ENCODE measurements at places on chromosomes 1 and 21.

GRCh38 chr1:48979940-48980339 lies 203.2 kb upstream of the BEND5 start:
- no peak for DNase-seq

- DNase-seq = no peak
These were observed 18.8 kb upstream of the SRM start for GRCh38 chr1:11078631-11079030.

DNA sequence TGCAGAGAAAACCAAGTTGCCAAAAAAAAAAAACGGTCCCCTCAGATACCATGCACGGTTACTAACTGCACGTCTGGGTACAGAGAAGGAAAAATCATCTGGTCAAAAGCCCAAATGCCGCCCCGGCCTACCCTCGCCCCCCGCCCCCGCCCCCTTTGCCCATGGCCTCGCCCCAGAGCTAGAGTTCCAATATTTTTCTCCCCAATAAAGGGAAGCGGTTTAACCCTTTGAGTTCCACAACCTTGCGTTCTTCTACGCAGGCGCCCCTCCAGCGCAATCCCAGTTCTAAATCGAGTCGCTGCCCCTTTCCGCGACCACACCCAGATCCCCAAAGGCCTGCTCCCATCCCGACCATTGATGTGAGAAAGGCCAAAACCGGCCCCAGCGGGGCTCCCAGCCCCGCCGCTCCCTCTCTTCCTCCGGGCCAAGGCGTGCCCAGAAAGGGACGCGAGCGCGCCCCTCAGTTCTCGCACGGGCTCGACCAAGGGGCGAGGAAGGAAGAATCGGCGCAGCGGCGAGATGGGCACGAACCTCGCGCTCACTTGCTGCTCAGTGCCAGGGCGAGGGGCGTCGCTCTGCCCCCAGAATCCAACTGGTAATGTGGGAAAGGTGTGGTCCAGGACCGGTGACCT lies 797 bp downstream of the WDR47 start:
- DNase-seq = no peak

DNA sequence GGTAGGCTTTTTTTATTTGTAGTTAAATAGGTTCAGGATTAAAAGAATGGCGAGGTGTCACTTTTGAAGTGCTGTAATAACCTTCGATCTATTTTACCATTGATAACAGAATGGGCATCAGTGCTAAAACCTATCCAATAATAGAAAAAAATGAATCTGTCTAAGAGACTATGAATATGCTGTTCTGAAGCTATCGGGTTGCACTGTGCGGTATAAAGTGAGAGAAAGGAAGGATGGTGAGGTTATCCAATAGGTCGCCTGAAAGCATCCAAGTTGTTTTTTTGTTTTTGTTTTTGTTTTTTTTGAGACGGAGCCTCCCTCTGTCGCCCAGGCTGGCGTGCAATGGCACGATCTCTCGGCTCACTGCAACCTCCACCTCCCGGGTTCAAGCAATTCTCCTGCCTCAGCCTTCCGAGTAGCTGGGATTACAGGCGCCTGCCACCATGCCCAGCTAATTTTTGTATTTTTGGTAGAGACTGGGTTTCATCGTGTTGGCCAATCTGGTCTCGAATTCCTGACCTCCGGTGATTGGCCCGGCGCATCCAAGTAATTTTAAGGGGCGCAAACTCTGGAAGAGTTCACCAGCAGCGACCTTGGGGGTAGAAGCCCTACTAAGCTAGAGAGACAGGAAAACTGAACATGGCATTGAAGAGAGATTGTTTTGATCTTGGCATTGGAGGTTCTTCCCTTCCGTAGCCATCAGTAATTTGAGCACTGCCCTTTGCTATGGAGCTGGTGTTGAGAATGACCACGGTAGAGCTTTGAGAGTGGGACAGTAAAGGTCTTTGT lies 8.7 kb upstream of the MDM4 start:
- DNase-seq = no peak

DNA sequence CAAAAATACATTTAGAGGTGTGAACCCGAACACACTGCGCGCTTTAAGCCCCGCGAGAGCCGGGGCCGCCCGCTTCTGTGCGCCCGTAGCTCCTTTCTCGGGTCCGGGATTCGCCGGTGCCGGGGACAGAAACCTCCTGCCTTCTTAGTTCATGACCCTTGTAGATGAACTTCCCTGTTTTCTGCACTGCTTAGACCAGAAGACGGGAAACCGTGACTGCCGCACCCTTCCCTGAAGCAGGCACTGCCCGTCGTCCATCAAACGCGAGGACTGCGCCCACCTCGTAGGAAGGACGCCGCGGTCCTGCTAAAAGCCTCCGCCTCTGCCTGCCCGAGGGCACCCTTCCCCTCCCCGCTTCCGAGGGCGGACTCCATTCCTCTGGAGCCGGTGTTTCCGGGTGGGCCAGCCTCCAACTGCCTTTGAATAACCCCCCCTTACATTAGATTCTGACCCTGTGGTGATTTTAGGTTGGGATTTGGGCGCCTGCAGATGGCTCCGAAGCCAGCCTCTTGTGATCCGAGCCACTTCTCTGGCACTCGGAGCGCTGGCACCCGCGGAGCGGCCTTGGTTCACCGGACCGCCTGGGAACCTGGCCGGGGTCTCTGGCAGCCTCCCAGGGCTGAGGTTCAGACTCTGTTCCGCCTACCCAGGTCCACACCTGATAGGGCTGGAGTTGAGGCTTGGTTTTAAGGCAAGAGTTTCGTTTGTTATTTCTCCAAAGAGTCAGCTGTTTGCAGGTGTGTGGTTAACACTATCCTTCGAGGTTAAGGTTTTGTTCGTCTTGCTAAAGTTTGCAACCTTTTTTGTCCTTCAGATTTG lies 1.2 kb upstream of the PTTG1IP start:
- DNase-seq = no peak

- no peak for DNase-seq
These were observed 380.7 kb downstream of the SEC16B start for GRCh38 chr1:177589166-177589565.
